ENCODE measurements at places on chromosomes 5 and 9. TPM values are rescaled to one million over a fixed set of nuclear protein-coding genes. Genes with fewer than 3 reads are reported as not detected.

DNA sequence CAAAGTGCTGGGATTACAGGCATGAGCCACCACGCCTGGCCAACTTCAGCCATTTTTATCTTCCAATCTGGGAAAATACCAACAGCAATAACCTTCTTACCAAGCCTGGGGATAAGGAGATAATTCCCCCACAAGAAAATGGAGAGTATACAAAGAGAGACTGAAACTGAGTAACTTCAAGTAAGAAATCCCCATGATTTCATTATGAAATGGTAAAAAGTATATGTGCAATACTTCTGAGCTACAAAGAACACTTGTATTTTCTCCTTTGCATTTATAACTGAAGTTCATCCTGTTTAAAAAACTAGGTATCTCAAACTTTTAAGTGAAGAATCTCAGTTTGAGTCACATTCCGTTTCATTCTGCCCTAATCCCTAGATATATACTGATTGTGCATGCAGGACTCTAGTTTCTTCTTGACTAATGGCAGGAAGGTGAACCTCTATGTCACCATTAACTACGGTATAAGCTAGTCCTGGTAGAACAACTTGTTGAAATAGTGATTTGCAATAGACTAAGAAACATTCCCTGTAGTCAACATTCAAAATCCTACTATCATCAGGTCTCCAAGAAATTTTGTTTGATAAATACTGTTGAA is 2071.4 kb downstream of the MAT2B start:
- H3K36me3 ChIP-seq = no peaks in the 10 kb centered on the region
- H3K4me3 ChIP-seq = no peak overlapping the region
- no peak overlapping the region for H3K27ac ChIP-seq
- no peaks in the 10 kb centered on the region for H3K4me1 ChIP-seq
- no peaks in the 10 kb centered on the region for H3K27me3 ChIP-seq
- DNase-seq = no peak

GRCh38 chr9:78559449-78559885 is 262.5 kb downstream of the PSAT1 start:
- H3K27me3 ChIP-seq = no peaks in the 10 kb centered on the region
- no peak overlapping the region for H3K27ac ChIP-seq
- no peak overlapping the region for H3K4me3 ChIP-seq
- no peaks in the 10 kb centered on the region for H3K36me3 ChIP-seq

Gene CCL27
- not detected for total RNA-seq

Gene NMUR2
- 2.1 TPM for total RNA-seq

Gene RASGEF1C
- total RNA-seq = not detected

Gene PLPPR1
- 5.0 TPM for total RNA-seq

Gene PCAT7
- total RNA-seq = 0.35 TPM

Data from upper lobe of right lung (tissue), 1 donor.